Karpas-422 (cell line): ENCODE measurements at places on chromosomes 3 and 15.
A peak's percentile ranks its signal among the peaks of the same experiment; 100 is the strongest.

GRCh38 chr3:69791919-69792399 is 52.7 kb downstream of the MITF start:
- no peak for DNase-seq

- peak; percentile 93 for DNase-seq
Measured at GRCh38 chr3:195394700-195395099, 48.1 kb downstream of the ACAP2 start.

DNA sequence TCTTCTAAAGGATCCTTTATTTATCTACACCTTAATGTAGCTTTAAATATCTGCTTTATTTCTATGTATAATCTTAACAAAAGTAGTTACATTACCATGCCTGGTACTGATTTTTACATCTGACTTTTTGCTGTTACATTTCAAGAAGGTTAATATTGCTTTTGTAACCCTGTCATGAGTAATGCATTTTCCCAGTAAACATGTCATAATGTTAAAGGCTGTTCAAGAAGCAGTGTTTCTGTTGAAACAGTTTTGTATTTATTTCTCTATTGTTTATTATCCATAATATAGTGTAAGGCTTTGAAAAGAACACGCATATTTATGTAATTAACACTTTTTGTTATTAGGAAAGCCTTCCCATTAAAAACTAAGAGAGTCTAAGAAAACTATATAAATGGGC is 98.5 kb upstream of the SOX2 start:
- DNase-seq: no peak

DNA sequence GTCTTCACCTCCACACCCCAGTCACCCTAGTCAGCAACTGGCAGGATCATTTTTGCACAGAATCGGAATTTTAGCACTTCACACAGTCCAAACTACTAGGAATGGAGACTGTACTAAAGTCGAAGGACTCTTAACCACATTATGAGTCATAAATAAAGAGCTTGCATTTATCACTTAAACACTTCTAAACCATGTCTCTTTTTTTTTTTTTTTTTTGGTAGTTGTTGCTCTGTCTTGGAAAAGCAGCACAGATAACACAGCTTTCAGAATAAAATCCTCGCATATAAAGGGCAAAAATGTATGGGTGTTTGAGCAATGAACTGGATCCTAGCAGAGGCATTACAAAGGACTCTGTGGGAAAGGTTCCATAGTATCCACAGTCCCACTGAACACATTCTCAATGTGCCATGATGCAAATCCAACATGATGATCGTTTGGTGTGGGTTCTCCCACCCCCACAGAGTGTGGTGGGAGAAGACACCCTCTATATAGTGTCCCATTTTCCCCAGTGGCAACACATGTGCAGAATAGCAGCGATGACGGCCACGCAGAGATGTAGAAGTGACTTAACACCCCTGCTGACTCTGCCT is 47.1 kb downstream of the FOXP1 start:
- no peak for DNase-seq
